ENCODE measurements at places on chromosomes 7 and 10.

GRCh38 chr7:104174798-104175197, 33.0 kb downstream of the ORC5 start:
- DNase-seq, result no peak

GRCh38 chr10:59577984-59578383, 131.7 kb downstream of the SLC16A9 start:
- DNase-seq, result no peak

DNA sequence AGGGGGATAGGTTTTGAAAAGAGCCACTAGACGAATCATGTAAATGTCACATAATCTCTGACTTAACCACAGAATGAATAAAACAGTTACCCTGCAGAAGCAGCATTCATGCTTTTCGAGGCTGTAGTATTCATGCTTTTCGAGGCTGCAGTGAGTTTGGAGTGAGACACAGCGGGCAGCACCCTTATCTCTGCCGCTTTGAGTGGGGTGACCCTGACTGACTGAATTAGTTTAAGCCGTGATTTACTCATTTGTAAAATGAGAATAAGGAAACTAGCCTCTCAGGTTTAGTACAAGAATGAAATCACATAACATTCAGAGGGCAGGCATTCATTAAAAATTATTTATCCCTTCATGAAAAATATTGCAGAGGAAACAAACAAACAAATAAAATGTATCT, 92.8 kb upstream of the KMT2C start:
- DNase-seq, result no peak

DNA sequence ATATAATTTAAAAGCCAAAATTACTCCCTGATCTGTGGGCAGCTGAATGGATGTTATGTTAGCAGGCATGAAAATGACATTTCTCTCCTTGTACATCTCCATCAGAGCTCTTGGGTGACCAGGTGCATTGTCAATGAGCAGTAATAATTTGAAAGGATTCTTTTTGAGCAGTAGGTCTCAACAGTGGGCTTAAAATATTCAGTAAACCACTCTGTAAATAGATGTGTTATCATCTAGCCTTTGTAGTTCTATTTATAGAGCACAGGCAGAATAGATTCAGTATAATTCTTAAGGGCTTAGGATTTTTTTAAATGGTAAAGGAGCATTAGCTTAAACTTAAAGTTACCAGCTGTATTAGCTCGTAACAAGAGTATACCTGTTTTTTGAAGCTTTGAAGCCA, 52.0 kb downstream of the MRPL32 start:
- DNase-seq, result no peak

DNA sequence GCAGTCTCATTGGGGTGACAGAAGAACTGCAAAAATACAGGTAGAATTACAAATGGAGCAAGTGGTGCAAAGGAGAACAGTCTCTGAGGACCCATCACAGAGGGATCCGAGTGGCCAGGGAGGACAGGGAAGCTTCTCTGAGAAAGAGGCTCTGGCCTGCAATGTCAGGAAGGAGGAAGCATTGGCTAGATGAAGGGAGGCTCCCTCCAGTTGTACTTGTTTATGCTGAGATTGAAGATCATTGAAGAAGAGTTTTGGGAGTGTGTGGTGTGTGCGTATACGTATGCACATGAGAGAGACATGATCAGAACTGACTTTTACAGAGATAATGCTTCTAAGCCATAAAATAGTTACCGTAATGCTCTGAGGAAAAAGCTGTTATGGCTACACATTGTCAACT, 274.7 kb upstream of the FZD8 start:
- DNase-seq, result no peak
